ENCODE measurements at places on chromosomes 16 and 17. TPM values are rescaled to one million over a fixed set of nuclear protein-coding genes. Genes with fewer than 3 reads are reported as not detected.
A peak's percentile ranks its signal among the peaks of the same experiment; 100 is the strongest.

GRCh38 chr16:11183035-11183812 lies 72.8 kb downstream of the SOCS1 start:
- H3K27me3 ChIP-seq: no peaks in the 10 kb centered on the region
- DNase-seq: no peak
- no peak overlapping the region for H3K4me3 ChIP-seq
- no peaks in the 10 kb centered on the region for H3K36me3 ChIP-seq

The AGRP gene
- not detected for total RNA-seq

The TAT gene
- total RNA-seq: 6.7 TPM

- no peaks in the 10 kb centered on the region for H3K27me3 ChIP-seq
- no peak for DNase-seq
- H3K36me3 ChIP-seq: no peaks in the 10 kb centered on the region
- no peak overlapping the region for H3K27ac ChIP-seq
- H3K4me1 ChIP-seq: no peaks in the 10 kb centered on the region
These were observed 42.9 kb downstream of the BPTF start for GRCh38 chr17:67868176-67868575.

DNA sequence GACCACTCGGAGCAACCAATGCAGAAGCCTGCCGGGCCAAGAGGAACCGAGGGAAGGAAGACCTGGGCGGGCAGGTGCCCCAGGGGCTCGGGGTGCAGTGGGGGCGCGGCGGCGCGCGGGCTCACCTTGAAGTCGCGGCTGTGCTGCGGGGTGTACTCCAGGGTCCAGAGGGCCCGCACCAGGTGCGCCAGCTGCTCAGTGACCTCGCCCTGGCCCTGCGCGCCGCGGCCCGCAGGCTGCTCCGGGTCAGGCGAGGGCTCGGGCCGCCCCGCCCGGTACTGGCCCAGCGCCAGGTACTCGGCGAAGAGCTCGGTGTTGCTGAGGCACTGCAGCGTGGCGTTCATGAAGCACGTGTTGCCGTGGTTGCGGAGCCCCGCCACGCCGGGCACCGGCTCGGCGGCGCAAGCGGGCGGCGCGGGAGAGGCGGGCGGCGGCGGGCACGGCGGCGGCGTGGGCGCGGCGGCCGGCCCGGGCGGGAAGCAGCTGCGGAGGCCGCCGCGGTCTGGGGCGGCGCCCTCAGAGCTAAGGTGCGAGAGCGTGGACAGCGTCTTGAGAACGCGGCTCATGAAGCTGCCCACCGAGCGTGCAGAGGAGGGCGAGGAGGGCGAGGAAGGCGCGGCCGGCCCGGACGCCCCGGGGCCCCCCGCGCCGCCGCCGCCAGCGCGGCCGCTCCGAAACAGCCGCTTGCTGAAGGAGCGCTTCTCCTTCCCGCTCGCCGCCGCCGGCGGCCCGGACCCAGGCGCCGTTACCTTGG lies 562 bp downstream of the USP31 start:
- no peaks in the 10 kb centered on the region for H3K36me3 ChIP-seq
- peaks cover 35% of the 10 kb centered on the region for H3K4me1 ChIP-seq
- H3K27ac ChIP-seq: peak overlapping the region; percentile 83
- no peaks in the 10 kb centered on the region for H3K27me3 ChIP-seq
- peak overlapping the region; percentile 88 for H3K4me3 ChIP-seq

DNA sequence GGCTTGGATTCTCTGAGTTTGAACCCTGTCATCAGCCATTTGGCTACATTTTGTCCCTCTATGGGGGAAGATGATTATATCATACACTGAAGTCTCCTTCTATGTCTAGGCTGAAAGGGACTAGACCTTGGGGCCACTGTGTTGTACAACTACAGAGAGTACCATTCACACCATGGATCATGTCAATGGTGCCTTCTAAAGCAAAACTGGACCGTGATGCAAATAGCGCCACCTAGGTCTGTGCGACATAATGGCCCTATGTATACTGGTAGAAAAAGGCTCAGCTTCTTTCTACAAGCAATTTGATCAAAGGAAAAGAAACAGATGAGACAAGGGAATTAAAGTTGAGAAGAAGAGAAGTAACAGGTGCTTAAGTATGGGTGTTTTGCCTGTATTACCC lies 100.7 kb downstream of the LYRM1 start:
- H3K36me3 ChIP-seq: no peaks in the 10 kb centered on the region
- no peak overlapping the region for H3K27ac ChIP-seq
- H3K27me3 ChIP-seq: no peaks in the 10 kb centered on the region

The KRTAP4-3 gene
- total RNA-seq: not detected

The CCDC92B gene
- total RNA-seq: not detected

DNA sequence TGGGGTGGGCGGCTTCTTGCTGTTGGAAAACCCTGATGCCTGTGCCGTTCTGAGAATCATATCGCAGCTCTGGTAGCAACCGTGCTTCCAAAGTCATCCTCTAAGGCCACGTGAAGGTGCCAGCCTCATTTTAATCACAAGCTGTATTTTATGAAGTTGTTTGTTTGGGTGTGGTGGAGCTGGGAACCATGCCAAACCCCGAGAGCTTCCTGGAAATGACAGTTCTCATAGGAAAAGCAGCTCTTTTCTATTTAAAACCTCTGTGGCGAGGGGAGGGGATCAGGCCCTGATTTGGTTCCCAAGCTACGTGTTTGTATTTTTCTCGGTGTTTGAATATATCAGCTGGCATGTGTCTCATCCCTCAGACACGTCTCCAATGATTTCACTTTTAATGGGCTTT lies 21.7 kb downstream of the KNOP1 start:
- peak overlapping the region; percentile 50 for H3K27ac ChIP-seq
- peaks cover 7% of the 10 kb centered on the region for H3K36me3 ChIP-seq
- peaks cover 3% of the 10 kb centered on the region for H3K4me1 ChIP-seq
- peak; percentile 83 for DNase-seq
- H3K27me3 ChIP-seq: no peaks in the 10 kb centered on the region

All from ascending aorta (tissue), 2 donors.